Airway epithelial cell (primary cell): ENCODE measurements at places on chromosomes 4 and X. TPM values are rescaled to one million over a fixed set of nuclear protein-coding genes. Genes with fewer than 3 reads are reported as not detected.

TMSB15C gene
- 0.42 and 1.1 TPM in 2 replicates for total RNA-seq

SULT1B1 gene
- total RNA-seq: 0.05 and 0.28 TPM in 2 replicates

RBM47 gene
- 32.1 and 44.1 TPM in 2 replicates for total RNA-seq

SLC7A11 gene
- 7.6 and 11.8 TPM in 2 replicates for total RNA-seq

STARD8 gene
- total RNA-seq: 0.07 TPM in 1 of 2 replicates, not detected in the other

NAT8L gene
- not detected in 2 replicates for total RNA-seq
